T-helper 2 cell (primary cell): ENCODE measurements at places on chromosomes 1 and 21.

GRCh38 chr21:25501996-25502665 lies 105.2 kb downstream of the MRPL39 start:
- DNase-seq, result no peak

GRCh38 chr21:14879458-14879857 lies 185.3 kb downstream of the NRIP1 start:
- DNase-seq, result no peak

DNA sequence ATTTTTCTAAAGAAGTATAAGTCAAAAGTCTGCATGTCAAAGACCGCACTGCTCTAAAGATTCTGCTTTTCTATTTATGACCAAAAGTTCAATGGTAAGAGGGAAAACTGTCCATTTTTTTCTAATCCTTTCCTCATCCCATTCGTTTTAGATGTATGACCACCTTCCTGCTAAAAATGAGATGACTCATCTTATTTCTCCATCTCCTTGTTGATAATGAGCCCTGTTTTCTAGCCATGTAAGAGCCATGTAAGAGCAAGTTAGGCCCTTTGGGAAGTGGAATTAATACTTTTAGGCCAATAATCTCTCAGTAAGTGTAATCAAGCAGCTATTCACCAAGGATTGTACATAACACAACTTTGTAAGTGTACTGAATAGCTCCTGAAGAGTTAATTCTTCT lies 475.6 kb upstream of the B3GALT2 start:
- no peak for DNase-seq

DNA sequence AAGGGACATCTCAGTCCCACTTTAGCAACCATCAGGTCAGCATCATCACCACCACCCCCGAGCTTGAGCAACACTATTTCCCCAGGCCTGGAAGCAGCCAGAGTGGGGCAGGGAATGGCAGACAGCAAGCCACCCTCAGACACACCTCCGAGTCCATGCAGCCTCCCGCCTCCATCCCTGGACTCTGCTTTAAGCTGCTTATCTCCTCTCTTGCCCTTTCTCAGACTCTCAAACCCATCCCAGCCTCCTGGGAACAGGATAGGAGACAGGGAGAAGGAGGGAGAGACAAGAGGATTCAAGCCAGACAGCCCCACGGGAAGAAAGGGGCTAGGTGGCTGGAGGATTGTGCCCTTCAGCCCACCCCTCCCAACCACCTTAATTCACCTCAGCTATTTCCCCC lies 1.7 kb downstream of the PIAS3 start:
- no peak for DNase-seq

- no peak for DNase-seq
These were observed 12.5 kb upstream of the MATN1 start for GRCh38 chr1:30735668-30736498.

DNA sequence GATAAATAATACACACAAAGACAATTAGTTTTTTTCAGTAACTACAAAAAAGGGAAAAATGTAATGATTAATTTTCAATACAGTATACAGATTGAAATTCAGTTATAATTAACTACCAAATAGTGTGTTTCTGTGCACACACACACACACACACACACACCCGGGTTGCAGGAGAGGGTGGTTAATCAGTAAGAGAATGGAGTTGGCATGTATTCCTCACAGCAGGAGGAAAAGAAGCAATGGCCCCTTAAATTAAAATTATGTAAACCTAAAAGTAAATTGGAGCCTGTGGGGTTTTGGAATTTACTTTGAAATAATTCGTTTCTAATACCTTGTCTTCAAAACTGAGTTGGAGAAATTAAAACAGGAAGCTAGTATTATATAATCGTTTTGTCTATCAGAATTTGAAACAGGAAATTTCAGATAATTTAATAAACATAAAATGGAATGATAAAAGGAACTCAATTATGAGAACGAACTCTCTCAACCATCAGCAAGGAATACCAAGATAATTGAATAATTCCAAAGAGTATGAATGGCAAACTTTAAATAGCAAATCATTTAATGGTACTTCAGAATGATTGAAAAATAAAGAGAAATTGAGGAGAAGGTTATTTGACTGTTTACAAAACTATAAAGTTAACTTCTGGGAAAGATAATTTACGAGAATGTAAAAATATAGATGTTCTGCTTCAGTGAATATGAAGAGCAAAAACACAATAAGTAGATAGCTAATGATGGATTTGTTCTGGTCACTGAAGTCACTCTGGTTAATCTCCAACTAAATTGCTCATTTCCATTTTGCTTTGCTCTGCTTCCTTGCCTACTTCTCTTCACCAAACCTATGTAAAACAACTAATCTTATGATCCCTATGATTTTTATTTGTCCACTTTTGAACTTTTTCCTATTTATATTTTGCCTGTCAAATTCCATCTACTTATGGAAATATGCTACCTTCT lies 547.9 kb upstream of the ZP4 start:
- DNase-seq, result no peak

GRCh38 chr1:84709131-84709530 lies 18.9 kb upstream of the SSX2IP start:
- DNase-seq, result no peak

GRCh38 chr1:11880911-11881748 lies 22.4 kb upstream of the NPPB start:
- no peak for DNase-seq

DNA sequence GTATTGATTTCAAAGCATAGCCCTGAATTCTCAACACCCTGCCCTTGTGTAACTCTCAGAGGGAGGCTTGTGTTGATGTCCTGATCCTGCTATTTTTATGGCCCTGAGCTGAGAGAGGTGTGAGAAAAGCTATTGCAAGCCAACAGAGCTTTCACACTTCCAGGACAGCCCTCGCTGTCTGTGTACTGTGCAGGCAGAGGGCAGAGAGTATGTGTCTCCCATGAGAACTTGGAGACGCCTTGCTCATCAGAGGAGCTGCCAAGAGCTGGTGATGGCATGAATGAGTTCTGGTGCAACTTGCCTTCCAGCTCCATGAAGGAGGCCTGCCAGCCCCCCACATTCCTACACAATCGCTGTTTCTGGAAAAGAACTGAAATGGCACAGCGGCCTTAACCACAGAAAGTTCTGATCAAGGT lies 144.1 kb upstream of the AJAP1 start:
- DNase-seq, result no peak

DNA sequence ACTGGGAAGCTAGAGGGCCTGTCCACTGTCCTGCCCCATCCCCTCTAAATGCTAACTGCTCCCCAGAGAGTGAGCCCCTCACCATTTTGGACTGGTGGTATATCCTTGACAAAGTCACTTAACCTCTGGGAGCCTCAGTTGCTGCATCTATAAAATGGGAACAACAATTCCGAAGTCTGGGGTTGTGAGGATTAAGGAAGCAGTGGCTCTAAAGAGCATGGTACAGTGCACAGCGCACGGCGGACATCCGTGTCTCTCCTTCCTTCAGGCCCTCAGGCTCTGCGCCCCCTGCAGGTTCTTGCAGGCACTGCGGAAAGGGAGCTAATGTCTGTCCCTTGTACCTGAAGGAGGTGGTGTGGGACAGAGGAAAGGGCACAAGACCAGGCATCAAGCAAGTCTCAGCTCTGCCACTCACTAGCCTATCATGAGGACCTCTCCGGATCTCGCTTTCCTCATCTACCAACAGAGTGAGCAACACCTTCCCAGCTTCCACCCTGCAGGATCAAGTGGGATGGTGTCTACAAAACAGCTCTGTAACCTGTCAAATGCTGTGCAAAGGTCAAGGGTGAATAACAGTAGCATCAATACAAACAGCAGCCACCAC lies 20.1 kb downstream of the ECE1 start:
- DNase-seq, result peak; percentile 61

DNA sequence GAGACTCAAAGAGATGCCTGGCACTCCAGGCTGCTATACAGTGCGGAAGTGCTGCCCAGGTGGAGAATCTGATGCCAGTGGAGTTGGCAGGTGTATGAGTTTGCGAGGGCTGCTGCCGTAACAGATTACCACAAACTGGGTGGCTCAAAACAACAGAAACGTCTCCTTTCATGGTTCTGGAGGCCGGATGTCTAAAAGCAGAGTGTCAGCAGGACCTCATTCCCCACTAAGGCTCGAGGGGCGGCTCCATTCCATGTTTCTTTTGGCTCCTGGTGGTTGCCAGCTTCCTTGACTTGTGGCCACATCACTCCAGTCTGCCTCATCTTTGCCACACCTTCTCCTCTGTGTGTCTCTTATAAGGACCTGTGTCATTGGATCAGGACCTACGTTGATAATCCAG lies 10.0 kb downstream of the RCSD1 start:
- no peak for DNase-seq

GRCh38 chr1:232822530-232822929 lies 17.3 kb downstream of the MAP10 start:
- DNase-seq, result no peak

- peak; percentile 72 for DNase-seq
These were observed 28.5 kb upstream of the KCNA2 start for GRCh38 chr1:110634455-110635311.

- no peak for DNase-seq
These were observed 5.6 kb downstream of the USP25 start for GRCh38 chr21:15735409-15735808.

- no peak for DNase-seq
These were observed 111.2 kb upstream of the CTTNBP2NL start for GRCh38 chr1:112284796-112285195.

DNA sequence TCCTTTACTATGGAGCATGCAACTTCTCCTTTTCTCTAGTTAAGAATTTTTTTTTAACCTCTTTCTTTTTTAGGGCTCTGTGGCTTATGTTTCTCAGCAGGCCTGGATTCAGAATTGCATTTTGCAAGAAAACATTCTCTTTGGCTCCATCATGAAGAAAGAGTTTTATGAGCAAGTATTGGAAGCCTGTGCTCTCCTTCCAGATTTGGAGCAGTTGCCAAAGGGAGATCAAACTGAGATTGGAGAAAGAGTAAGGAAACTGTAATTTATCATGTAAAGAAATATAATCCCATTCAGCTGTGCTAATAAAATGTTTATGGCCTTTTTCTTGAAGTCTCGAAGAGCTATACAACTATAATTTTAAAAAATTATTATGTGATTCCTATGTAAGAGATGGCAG lies 70.1 kb downstream of the HSPA13 start:
- no peak for DNase-seq

DNA sequence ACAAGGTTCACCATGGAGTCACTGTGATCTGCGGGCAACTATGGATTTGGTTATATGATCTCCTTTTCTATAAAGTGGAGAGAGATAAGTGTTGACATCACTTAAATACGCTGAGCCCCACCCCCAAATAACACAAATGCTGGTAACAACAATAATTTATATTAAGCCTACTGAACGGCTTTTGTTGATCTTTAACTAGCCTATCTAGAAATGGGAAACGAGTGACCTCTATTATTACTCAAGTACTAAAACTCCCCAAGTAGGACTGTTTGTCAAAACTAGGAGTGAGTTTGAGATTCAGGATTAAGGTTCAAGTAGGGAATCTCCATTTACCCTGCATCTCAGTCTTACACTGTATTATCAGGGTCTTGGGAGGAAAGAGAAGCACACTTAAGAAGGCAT lies 52.2 kb downstream of the MAP3K7CL start:
- DNase-seq, result no peak

- DNase-seq, result peak; percentile 79
These were observed 8.0 kb upstream of the B4GALT3 start for GRCh38 chr1:161185282-161185682.

GRCh38 chr1:233883671-233884070 lies 20.8 kb upstream of the SLC35F3 start:
- no peak for DNase-seq

GRCh38 chr1:173392895-173393658 lies 84.1 kb upstream of the PRDX6 start:
- no peak for DNase-seq

DNA sequence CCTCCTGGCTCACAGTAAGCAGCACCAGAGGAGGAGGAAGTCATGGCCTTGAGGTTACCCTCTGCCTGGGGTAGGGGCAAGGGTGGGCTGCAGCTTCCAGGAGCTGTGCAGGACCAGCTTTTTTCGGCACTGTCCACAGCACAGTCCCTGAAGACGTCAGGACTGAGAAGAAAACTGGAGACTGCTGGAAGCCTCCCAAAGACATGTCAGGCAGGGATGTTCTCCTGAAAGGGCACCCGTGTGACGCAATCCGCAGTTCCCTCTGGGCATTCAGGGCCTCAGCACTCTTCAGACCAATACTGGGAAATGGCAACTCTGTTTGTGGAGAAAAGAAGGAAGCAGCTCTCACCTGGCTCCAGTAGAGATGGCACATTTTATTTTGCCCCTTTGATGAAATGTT lies 64.8 kb upstream of the TENT5C start:
- DNase-seq, result no peak

DNA sequence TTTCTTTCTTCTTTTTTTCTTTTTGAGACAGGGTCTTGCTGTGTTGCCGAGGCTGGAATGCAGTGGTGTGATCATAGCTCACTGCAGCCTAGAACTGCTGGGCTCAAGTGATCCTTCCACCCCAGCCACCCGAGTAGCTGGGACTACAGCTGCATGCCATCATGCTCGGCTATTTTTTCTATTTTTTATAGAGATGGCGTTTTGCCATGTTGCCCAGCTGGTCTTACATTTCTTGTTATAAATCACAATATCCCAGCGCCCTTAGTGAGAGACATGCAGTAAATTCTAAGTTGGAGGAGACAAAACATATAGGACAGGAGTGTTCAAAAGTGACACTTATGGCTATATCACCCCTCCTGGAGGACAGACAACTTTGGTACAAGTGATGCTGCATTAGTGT lies 31.3 kb upstream of the ACTN2 start:
- no peak for DNase-seq

DNA sequence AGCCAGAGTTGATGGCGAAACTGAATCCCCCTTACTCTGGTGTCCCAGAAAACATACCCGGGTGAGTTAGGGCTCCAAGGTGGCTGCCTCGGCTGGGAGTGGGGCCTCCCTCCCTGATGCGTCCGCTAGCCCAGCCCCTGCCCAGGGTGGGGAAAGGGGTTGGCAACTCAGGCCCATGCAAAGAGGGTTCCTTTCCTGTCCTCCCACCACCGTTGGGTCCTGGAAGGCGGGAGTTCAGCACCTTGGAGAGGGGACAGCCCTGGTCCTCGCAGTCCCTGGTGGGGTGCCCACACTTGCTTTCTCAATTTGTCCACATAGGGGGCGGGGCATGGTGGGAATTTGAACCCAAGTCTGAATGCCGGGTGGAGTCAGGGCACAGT lies 6.1 kb downstream of the SRM start:
- DNase-seq, result no peak

- DNase-seq, result no peak
These were observed 115.0 kb downstream of the RIPK4 start for GRCh38 chr21:41651830-41652229.

DNA sequence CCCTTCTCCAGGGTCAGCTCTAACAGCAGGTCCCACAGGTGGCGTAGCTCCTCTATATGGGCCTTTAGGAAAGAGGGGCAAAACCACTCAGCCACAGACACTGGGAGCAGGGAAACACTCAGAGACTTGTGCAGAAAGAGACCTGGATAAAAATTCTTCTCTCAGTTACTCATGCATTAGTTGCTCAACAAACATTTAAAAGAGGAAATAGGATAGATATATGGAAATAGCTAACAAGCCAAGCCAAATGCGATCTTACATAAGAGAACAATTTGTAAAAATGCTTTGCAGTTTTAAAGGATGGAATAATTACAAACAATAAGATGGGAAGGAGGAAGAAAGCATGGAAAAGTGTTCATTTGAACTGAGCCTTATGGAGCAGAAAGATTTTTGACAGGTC lies 4.9 kb downstream of the SPTA1 start:
- DNase-seq, result no peak

- DNase-seq, result peak; percentile 75
These were observed 10.8 kb downstream of the THEM4 start for GRCh38 chr1:151898519-151898991.

GRCh38 chr1:88662723-88663122 lies 21.4 kb upstream of the PKN2 start:
- DNase-seq, result no peak

- DNase-seq, result no peak
These were observed 70.0 kb upstream of the KIAA1614 start for GRCh38 chr1:180842491-180843275.

- DNase-seq, result no peak
These were observed 38.7 kb downstream of the HS2ST1 start for GRCh38 chr1:86953167-86953566.
